Psoas muscle (tissue), 8 donors: ENCODE measurements at places on chromosomes 2 and 18. TPM values are rescaled to one million over a fixed set of nuclear protein-coding genes. Genes with fewer than 3 reads are reported as not detected.

DNA sequence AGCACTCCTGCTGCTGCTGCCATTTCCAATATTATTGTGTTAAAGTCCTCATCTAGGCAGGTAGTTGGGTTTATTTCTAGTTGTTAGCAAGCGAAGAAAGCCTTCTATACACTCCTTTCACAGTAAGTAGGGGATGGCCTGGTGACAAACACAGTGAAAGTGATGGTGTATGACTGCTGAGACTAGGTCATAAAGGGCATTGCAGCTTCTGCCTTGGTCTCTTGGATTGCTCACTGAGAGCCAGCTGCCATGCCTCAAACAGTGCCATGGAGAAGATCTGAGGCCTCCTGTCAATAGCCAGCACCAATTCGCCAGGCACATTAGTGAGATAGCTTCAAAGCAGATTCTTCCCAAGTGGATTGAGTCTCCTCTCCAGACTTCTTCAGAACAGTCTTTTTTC is 27.6 kb upstream of the MSTN start:
- no peak for DNase-seq

- DNase-seq: no peak
Measured at GRCh38 chr18:62713651-62714247, 1.6 kb upstream of the PHLPP1 start.

- no peak for DNase-seq
Measured at GRCh38 chr18:57916684-57917083, 113.6 kb upstream of the ATP8B1 start.

DNA sequence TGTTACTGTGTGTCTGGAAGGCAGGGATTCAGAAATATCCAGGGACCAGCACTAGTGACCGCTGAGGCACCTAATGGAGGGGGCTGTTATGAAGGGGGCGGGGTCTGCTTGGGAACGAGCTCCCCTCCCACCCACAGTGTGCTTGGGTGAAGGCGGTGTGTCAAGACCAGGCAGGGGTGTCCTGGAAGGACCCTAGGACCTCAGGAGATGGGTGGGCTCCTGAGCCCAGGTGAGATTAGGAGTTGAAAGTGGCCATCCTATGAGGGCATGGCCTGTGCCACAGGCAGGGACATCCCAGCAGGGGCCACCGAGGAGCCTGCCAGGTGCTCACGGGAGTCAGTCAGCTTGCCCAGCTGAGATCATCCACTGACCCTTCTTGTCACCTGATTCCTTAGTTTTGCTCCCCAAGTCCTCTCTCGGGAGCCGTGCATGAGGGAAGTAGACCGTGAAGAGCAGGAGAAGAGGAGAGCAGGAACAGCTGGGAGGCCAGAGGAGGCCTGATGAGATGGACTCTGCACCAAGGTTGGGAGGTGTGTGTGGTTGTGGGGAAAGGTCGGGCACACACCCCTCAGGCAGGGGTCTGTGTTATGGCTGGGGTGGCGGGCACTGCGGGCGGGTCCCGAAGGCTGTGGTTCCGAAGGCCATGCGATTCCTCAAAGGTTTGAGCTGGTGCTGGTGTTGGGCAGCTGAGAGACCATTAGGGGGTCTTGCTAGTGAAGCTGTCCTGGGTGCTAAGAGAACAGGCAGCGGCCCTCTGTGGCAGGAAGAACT is 180.9 kb upstream of the HS6ST1 start:
- no peak for DNase-seq

Gene FMNL2
- polyA plus RNA-seq: 14.8 TPM

Gene UGT1A10
- polyA plus RNA-seq: not detected

Gene ATAD2B
- 3.0 TPM for polyA plus RNA-seq

Gene MSTN
- polyA plus RNA-seq: 0.08 TPM

Gene GULP1
- 5.6 TPM for polyA plus RNA-seq

Gene TMEM17
- polyA plus RNA-seq: 1.1 TPM

Gene POLR1A
- polyA plus RNA-seq: 6.1 TPM

Gene ASAP2
- polyA plus RNA-seq: 1.6 TPM
